NCI-H2107 (cell line): ENCODE measurements at places on chromosomes 3 and 15.

DNA sequence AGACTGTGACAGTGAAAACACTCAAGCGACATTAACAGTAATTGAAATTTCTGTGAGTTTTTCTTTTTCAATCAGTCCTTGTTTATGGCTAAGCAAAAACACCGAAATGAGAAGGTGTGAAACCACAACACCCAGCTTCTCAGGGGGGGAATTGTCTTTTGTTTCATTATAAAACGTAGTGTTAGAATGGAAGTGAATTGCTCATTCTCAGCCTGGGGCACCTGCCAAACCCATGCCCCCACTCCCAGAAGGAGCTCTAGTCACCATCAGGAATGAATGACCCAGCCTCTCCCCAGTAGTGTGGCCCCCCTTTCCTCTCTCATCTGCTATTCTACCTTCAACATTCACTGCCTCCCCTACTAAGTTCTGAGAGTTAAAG lies 185.8 kb upstream of the CFAP20DC start:
- DNase-seq: no peak

- DNase-seq: no peak
These were observed 26.3 kb downstream of the SYNPR start for GRCh38 chr3:63304421-63304820.

GRCh38 chr3:126488185-126488584 lies 12.5 kb upstream of the ZXDC start:
- no peak for DNase-seq

GRCh38 chr15:77832874-77833273 lies 200.2 kb upstream of the LINGO1 start:
- DNase-seq: no peak

- DNase-seq: no peak
These were observed 476.6 kb downstream of the FHIT start for GRCh38 chr3:60774617-60775016.

GRCh38 chr3:59016930-59017616 lies 32.8 kb downstream of the CFAP20DC start:
- DNase-seq: no peak

- DNase-seq: no peak
These were observed 35.7 kb upstream of the ABHD17C start for GRCh38 chr15:80659375-80659774.

GRCh38 chr3:49839193-49839809 lies 17.1 kb downstream of the TRAIP start:
- peak; percentile 28 for DNase-seq

- DNase-seq: no peak
These were observed 7.0 kb downstream of the EBLN2 start for GRCh38 chr3:73068419-73068818.

DNA sequence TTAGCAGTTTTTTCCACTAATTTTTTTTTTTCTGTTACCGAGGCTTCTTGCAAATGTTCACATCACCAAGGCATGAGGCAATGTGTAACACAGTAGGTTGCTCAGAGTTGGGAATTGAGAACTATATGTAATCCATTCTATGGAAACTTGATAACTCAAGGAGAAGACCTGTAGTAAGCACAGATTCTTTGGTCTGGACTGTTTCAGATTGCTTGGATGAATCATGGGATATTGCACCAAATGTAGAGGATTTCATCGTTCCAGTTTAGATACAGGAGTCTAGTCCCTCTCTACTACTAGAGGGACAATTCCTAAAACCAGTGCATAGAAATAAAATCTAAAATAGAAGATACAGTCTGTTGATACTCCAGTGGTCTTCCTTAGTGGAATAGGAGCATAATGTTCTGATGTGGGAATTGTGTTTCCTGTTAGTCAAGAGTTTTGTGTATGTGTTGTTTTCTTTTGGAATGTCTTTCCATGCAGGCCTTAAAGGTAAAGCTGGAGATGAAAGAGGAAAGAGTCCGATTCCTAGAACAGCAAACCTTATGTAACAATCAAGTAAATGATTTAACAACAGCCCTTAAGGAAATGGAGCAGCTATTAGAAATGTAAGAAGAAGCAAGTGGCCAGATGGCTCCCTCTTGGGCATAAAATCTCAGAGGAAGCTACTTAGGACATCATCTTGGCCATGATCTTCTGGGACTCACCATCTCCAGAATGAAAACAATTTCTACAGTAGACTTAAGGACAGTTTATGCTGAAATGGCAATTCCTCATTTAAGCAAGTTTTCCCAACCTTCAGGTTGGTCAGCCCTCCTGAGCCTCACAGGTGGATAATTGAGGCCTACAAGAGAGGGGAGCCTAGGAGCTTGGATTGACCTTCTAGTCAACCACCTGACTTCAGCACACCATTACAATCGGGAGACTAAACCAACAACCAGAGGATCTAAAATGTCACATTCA lies 10.7 kb downstream of the KNSTRN start:
- DNase-seq: no peak

GRCh38 chr3:64109438-64109837 lies 86.1 kb upstream of the PSMD6 start:
- DNase-seq: no peak

GRCh38 chr3:42886294-42886822 lies 10.7 kb upstream of the CYP8B1 start:
- DNase-seq: no peak
